ENCODE measurements at places on chromosomes 16 and 17. TPM values are rescaled to one million over a fixed set of nuclear protein-coding genes. Genes with fewer than 3 reads are reported as not detected.

The PDE6G gene
- total RNA-seq: 0.32 TPM

The KRTAP4-9 gene
- total RNA-seq: not detected

The FN3K gene
- 46.8 TPM for total RNA-seq

The MYL11 gene
- 1.3 TPM for total RNA-seq

The C16orf95 gene
- total RNA-seq: 2.2 TPM

The IGF2BP1 gene
- 1.1 TPM for total RNA-seq

The ADAD2 gene
- 0.60 TPM for total RNA-seq

The ERN2 gene
- 197 TPM for total RNA-seq

The DLX4 gene
- total RNA-seq: not detected

All from mucosa of gallbladder (tissue), 1 donor.